RPMI8226 (cell line): ENCODE measurements at places on chromosomes 3 and 15.

- DNase-seq = peak; percentile 11
These were observed 143.7 kb upstream of the ZNF385D start for GRCh38 chr3:21894459-21895340.

DNA sequence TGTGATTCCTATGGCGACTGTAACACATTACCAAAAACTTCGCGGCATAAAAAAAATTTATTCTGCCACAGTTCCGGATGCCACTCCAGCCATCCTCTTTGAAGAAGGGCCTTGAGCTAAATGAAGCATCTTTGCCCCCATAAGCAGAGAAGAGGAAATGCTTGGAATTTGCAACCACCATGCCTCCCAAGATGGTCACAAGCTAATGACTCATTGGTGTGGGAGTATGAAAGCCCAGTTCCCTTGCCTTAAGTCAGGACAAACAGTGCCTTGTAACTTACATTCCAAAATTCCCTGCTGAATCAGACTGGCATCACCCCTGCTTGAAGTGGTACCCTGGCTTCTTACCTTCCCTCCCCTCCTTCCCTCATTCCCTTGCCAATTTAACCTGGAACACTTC lies 1077.4 kb downstream of the EPHA3 start:
- DNase-seq = no peak

DNA sequence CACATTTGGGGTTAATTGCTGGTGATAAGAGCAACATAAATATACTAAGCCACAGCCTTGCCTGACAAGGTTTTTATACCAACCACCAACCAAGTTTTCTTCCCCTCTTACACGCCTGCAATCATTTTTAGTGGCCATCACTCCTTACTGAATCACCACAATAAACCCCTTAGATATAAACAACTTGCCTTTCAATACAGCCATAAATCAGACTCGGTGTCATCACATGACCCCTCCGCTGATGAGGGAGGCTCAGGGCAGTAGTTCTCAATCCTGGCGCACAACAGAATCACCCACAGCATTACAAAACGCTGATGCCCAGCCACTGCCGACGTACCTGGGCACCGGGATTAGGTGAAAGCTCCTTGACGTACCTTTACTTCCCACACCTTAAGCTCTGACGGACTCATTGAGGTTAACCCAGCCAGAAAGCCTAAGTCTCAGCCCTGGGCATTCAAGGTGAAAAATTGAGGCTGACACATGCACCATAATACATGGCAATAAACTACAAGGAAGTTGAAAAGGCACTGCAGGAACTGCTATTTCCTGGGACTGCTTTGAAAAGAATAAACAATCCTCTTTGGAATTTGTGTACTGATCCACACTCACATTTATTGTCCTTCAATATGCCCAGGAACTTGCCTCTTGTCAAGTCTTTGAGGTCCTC lies 17.1 kb downstream of the ADCY5 start:
- DNase-seq = no peak

GRCh38 chr3:196335503-196335948 lies 2.7 kb downstream of the TM4SF19 start:
- no peak for DNase-seq

GRCh38 chr15:31372635-31373091 lies 46.0 kb downstream of the KLF13 start:
- DNase-seq = peak; percentile 65

- DNase-seq = no peak
These were observed 159.0 kb upstream of the KCNH8 start for GRCh38 chr3:18989237-18989795.

- DNase-seq = no peak
These were observed 59.7 kb downstream of the KCNAB1 start for GRCh38 chr3:156180077-156180476.

- DNase-seq = no peak
These were observed 91.2 kb downstream of the POLR2M start for GRCh38 chr15:57797568-57798267.

- no peak for DNase-seq
These were observed 37.5 kb downstream of the FEM1B start for GRCh38 chr15:68315035-68315434.

GRCh38 chr15:40911141-40911540 lies 16.9 kb downstream of the VPS18 start:
- DNase-seq = no peak

DNA sequence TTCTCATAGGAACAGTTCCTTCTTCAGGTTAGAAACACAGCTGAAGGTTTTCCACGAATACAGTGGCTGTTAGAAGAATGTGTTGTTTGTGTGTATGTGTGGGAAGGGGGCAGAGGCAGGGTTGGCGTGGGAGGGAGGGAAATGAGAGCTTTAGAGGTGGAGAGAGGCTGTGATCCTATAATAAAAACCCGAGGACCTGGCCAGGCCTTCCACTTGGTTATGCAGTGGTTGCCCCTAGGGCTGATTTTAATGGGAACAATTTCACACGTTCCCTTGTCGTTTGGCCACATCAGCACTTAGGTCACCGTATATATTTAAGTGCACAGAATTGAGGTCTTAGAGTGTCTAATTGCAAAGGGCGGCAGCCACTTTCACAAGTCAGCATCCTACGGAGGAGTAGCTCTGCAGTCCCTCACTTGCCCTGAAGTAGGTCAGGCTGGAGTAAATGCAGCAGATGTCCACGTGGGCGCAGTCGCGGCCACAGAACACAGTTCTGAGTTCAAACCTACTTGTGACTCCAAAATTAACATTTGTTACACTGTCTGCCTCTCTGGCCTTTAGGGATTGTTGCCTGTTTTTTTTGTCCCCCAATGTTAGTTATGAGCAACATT lies 85.6 kb downstream of the PDCD6IP start:
- peak; percentile 13 for DNase-seq

DNA sequence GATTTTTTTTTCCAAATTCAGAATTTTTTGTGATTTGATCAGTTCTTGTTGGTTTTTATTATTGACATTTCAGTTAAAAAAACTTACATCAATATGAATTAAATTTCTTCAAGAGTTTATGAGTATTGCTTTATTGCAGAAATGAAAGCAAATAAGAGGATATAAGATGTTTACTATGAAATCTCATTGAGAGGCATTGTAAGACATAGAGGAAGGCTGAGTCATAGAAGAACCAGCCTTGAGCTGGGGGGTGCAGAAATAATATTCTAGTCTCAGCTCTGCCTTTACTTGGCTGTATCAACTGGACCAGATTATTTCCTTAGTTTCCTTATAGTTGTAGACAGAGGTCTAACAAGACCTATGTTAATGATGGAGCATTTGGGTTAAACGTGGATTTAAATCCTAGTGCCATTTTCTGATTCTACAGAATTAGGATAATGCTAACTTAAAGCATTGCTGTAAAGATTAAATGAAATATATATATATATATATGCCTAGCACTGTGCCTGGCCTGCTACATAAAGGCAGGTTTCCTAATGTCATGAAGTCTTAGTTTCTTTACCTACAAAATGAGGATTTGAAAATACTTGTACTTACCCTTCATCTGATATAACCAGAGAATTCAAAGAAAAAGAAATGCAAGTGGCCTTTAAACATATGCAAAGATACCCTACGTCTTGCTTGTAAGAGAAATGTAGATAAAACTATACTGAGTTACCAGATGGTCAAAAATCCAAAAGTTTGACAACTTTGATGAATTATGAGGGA lies 7.3 kb downstream of the FAM98B start:
- DNase-seq = no peak

- no peak for DNase-seq
These were observed 250.3 kb downstream of the EDEM1 start for GRCh38 chr3:5437783-5438323.

- DNase-seq = peak; percentile 53
These were observed 59.5 kb upstream of the CTSH start for GRCh38 chr15:79004336-79004735.

GRCh38 chr3:33911525-33912322 lies 113.3 kb downstream of the PDCD6IP start:
- no peak for DNase-seq

DNA sequence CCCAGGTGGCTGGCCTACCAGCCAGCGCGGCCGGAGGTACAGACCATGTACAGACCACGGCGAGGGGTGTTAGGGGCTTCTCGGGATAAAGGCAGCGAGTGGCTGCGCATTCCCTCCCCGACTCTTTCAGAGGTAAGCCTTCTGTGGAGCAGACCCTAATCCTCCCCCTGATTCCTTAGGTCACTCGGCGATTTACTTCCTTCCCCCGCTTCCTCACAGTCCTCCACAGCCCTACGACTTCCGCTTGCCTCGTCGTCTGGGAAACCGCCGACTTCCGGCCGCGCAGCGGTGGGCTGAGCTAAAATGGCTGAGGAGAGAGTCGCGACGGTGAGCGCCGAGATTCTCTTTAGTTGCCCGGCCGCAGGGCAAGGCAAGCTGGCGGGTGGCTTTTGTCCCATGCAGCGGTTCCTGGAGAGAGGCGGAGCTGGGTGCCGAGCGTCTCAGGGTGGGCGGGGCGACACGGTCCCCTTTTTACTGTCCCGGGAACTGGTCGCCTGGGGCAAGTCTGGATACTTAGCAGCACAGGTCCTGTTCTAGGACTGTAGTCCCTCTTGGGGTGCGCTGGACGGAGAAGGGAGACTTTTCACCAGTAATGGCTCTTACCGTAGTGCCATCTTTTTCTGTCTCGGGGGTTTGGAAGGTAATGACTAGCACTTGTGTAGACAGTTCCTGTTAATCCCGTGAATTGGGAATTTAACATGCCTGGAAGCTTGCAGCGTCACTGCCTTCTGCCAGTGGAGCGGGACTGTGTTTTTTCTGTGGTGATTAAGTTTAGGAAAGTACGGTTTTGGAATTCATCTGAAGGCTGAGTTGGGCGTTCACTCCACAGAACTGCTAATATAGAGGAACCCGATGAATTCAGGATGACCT lies at the start of the genes BBS4 and HIGD2B:
Gene BBS4, plus strand, starts transcription at position 283 of the 870 bp plus-strand sequence. Its CDS starts 21 bp downstream, at position 304.
Gene HIGD2B, minus strand, starts transcription at position 258 of the 870 bp plus-strand sequence. CDS start 9,808 bp downstream, outside the sequence.
- DNase-seq = peak; percentile 98

DNA sequence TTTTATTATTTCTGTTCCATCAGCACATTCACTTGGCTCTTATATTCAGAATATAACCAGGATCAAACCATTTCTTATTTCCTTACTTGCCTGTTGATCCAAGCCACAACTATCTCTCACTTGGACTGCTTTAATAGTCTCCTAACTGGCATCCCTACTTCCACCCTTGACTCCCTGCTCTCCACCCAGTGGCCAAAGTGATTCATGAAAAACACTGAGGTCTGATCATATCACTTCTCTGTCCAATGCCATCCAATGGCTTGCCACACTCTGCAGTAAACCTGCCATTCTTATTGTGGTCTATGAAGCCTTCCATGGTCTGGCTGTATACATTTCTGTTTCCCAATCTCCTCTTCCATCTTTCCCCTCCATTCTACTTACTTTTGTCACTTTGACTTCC lies 576.1 kb downstream of the PDCD6IP start:
- no peak for DNase-seq

- DNase-seq = no peak
These were observed 8.3 kb downstream of the CCDC80 start for GRCh38 chr3:112632596-112632995.

DNA sequence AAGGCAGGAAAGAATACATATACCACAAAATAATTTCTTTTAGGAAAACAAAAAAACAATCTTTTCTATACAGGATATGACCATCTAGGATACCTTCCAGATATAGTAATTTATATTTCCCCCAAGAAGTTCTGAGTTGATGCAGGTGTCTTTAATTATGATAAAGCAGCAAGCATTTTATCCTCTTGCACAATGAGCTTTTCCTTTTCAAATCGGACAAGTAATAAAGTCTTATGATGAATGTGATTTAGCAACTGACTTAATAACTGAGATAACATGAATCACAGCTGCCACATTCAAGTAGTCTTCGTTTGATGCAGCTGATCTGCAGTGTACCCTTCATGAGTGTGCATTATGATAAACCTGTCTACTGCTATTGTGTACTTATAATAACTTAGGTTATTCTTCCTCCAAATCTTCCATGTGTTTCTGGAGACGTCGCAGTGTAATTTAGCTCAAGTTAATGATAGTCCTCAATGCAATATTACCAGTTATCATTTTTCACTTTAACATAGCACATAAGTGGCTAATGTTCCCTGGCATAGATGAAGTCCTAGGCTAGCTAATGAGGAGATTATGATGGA lies 260.3 kb upstream of the MRPL3 start:
- no peak for DNase-seq

- peak; percentile 11 for DNase-seq
These were observed 631 bp downstream of the UBR1 start for GRCh38 chr15:43105077-43105736.

DNA sequence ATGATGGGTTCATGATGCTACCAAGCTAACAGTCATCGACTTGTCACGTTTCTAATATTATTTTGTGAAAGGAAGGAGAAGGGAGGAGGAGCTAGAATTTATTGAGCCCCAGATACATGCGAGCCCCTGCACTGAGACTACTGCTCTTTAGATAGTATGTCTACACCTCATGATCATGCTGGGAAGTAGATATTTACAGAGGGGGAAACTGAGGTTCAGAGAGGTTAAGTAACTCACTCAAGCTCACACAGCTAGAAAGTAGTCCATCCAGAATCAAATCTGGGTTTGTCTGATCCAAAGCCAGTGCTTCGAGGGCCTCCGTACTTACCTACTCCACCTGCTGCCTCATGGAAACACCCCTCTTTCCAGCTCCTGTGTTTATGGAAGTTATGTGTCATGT lies 38.8 kb upstream of the DLG1 start:
- DNase-seq = no peak

DNA sequence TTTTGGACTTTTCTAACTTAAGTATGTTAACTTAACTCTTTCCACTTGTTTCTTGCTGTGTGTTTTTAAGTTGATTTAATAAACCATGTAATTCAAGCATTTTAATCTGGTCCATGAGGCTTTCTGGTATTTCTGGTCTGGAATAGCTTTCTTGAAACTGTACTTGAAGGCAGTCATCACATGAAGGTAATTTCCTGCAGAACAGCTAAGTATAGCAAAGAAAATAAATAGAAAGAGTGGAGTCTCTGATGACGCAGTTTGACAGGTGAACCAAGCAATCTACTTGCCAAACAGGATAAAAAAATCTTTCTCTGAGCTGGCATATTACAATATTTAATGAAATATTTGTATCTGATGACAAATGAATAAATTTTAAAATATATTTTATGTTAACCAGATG lies 74.9 kb downstream of the BTLA start:
- no peak for DNase-seq

DNA sequence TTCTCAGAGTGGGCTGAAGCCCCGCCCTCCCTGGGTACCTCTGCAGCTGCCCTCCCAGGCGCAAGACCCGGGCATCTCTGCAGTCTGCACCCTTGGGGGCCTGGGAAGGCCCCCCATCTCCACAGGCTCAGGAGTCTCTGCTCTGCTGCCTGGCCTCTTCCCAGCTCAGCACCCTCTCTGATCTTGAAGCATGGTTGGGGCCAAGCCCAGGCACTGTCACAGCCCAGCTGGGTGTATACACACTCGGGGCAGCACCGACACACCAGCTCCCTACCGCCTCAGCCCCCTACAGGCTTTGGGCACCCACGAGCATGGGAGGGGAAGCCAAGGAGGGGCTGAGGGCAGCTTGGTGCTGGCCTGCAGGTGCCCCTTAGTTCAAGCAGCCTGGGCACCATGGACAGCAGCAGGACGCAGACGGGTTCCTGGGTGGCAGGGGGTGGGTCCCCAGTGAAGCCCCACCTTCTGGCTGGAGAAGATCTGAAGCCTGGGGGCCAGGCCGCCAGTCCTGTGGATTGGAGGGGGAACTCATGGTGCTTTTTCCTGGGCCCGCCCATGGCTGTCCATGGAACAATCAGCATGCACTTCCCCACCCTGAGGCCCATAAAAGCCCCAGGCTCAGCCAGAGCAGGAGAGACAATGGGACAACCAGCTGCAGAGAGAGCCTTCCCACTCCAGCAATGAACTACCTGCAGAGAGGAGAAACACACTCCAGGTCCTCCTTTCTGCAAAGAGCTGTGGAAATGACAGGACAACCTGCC lies 170.6 kb downstream of the TJP1 start:
- DNase-seq = no peak
